NT2/D1 (cell line): ENCODE measurements at places on chromosomes 6 and 20.

GRCh38 chr6:132261354-132261753 lies 139.9 kb downstream of the MOXD1 start:
- DNase-seq = no peak

DNA sequence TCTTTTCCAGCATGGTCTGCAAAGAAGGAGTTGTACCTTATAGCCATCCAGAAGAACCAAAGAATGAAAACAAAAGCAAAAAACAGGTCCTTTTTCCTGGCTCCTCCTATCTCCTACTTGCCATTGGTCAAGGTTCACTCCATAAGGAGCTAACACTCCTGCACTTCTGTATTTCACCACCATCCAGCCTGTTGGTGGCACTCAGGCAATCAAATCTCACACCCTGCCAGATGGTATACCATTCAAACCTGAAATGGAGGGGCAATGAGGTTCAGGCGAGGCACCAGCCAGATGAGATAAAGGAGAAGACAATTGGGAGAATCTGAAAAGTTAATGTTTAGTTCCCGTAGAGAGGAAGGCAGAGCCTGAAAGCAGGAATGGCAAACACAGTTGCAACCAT lies 203.8 kb downstream of the ALDH8A1 start:
- no peak for DNase-seq

DNA sequence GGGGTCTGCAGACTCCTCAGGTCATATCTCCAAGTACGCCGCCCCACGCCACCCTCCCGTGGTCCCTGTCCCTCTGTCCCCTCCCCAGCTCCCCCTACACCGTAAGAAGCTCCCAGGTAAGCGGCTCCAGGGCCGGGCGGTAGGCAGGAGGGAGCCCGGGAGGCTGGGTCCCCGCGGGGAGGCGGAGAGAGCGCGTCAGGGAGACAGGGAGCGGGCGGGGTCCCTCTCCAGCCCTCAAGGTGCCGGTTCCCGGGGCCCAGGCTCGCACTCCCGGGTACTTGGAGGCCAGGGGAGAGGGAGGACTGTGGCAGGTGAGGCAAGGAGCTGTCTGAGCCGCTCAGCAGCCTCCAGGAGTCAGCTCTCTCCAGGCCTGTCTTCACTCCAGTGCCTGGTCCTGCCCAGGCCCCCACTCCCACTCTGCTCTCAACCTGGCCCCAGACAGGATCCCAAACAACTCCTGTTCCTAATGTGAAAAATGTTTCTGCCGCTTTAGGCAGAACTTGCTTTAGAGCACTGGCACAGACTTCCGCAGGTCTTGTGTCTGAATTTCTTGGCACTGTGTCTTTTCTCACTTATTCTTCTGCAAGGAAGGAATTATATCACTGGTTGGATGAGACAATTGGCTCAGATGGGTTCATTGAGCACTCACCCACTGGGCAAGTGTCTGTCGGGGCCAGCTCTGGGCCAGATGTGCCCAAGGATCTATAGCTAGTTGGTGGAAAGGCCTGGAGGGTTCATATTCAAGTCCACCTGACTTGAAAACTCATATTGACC lies 36.6 kb downstream of the HLA-G start:
- no peak for DNase-seq

DNA sequence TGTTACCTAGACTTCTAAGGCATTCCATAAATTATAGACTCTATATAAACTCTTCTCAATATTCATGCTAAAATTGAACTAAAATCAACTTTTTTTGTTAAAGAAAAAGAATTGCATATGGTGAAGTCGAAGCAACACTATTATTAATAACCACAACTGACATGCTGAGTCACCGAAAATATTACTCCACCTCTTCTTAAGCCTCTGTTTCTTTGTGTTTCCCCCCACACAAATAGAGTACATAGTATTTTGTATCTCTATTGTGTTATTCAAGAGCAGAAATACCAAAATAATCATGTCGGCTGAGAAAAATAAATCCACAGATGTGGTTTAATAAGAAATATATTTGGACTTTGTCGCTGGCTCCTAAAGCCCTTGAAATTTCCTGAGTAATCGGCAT lies 23.8 kb downstream of the TFB1M start:
- DNase-seq = no peak

DNA sequence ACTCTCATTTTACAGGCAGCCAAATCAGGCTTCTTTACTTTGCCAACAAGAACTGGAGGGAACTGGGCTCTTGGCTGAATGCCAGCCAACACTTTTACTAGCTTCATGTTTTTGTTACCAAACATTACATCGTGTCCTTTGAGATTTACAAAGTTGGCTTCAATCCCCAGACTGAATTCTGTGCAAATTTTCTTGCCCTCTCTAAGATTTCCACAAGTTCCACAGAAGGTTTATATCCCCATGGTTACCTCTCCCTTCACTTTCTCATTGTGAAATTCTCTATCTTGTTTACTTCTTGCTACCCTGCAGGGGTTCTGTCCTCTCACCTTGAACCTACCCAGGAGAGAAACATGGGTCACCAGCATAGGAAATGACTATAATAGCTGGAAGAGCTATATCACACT lies 37.6 kb upstream of the PLCB1 start:
- no peak for DNase-seq

DNA sequence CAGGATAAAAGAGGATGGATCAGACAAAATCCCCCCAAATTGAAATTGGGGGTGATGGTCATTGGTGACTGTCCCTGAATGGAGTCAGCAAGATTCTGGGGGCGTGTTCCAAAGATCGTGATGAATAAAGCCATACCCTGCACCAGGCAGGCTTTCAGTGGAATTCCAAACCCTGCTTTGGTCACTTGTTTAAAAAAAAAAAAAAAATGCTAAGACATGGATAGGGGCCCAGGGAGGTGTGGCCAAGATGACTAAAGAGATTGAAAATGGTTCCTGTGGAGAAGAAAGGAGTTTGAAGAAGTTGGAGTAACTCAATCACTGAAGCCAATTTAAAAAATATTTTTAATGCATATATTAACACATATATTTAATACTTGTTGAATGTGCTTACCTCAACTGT lies 161.4 kb upstream of the KCNG1 start:
- no peak for DNase-seq

DNA sequence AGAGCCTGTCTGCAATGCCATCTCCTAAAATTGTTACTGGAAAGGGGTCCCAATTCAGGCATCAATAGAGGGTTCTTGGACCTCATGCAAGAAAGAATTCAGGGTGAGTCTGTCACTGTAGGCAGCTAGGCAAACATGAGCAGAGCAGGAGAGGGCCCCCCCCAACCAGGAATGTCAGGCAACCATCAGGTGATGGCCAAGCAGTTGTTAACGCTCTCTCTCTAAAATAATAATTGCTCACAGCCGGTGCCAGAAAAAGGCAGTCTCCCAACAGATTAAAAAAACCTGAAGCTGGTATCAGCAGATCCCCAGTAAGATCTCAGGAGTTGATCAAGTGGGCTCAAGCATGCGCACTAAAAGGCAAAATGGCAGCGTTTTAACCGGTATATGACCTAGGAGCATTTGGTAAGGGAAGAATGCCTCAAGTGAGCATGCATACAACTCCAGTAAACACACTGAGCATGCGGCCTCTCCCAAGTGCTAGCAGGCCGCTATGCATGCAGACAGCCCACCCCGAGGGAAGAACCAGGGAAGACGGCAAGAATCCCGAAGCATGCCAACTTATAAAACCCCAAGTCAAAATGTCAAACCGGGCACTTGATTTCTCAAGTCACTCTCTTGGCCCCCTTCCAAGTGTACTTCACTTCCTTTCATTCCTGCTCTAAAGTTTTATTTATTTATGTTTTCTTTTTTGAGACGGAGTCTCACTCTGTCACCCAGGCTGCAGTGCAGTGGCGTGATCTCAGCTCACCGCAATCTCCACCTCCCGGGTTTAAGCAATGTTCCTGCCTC lies 44.0 kb upstream of the RNGTT start:
- DNase-seq = no peak

DNA sequence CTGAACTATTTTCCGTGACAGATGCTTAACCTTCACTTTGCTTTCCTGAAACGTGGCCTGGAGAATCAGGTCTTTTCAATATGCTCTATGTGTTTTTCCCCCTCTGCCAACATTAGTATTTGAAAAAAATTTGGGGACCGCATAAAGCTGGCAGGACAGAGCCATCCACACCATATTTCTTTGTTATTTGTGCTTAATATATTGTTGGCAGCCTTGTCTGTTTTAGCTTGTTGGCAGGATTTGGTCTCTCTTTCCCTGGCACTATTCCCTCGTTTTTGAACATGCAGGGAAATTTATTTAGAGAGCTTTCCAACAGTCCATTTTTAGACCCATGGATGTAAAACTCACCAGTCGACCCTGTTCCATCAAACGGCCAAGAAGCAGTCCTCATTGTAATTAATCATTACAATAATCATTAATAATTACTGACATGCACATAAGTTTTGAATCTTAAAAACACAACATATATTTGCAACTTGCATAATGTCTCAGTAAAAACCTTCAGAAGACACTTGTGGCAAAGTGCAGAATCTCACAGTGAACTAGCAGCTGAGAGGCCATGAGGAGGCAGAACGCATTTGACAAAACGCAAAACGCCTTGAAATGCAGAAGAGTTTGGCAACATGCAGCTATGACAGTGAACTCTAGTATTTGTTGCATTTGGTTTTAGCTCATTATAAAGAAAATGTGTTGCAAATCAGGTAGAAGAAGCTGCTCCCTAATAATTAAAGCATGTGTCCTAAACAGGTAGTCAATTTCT lies 514.2 kb downstream of the C6orf118 start:
- DNase-seq = no peak

- no peak for DNase-seq
Observed at GRCh38 chr6:152984513-152984872, 1.7 kb upstream of the FBXO5 start.

GRCh38 chr6:21264288-21265033 lies 329.1 kb upstream of the SOX4 start:
- DNase-seq = no peak

DNA sequence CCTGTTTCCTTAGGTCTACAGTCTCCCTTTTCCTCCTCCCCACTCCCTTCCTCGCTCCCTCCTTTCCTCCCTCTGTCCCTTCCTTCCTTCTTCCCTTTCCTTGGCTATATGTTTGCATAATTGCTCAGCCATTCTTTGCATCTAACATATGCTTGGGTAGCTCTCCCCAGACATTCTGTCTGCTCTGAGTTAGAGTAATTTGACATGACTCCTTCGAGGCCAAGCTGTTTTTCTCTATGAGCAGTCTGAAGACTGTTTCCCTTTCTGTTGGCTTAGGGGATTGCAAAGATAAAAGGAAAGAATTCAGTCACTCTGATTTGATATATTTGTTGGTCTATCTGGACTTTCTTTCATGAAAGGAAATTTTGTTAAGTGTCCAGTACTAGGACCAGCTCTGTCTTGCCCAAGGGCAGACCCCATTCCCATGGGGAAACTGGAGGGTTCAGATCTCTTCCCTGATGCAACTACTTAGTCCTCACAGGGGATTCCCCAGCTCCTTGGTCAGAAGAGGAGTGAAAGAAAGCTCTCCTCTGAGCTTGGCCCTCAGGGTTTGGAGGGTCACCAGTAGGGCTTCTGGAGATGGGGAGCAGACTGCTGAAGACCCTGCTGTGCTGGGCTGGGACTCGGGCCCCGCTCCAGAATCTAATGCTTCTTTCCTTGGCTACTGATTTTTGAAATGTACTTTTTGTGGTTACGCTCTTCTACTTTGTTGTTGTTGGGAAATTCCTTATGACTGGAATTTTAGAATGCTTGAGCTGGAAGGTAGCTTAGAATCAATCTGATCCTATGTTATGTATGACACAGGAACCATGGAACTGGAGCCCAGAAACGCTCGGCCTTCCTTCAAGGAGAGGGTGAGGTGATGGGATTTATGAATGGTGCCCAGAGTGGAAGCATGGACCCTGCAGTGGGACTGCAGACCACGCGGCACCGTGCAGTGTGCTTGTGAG lies 63.7 kb upstream of the SLC22A23 start:
- DNase-seq = no peak

- DNase-seq = no peak
Observed at GRCh38 chr20:10642856-10643559, 30.8 kb downstream of the JAG1 start.

DNA sequence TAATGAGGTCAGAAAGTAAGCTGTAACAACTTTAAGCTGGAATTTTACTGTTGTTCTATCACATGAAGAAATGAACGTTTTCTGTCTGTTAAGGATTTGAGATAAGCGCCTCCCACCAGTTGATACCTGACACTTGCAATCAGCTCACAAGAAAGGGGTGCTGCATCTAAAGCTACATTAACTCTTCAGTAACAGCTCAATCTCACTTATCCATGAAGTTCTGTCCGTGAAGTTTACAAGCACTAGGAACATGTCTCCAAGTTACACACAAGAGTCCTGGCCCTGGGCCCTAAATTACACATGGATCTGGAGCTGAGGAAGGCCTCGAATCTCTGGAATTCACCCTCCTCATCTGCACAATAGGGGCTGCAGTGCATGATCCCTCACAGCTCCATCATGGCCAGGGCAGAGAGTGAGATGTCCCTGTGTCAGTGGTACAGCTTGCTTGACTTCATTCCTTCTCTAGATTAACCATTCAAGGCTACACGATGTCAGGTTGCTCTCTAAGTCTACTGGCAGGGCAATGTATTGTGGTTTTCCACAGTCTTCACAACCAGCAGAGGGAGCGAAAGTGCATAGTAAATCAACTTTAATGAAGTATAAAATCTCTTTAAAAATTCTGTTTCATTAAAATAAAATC lies 182.4 kb upstream of the MCHR2 start:
- no peak for DNase-seq

DNA sequence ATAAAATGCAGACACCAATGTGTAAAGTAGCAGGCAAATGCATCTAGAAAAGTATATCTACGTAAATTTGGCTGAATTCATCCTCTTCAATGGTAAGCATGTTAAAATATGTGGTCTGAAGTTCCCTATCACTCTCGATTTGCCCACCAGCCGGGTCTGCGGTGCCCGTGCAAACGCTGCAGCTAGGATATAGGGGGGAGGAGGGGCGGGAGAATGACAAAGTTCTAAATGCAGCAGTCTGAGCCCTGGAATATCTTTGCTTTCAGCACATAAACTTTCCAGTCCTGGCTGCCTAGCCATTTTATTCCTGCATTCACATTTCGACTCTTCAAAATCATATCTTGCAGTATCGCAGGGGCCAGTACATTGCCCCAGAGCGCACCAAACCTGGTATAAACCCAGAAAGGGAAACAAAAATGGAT lies 708 bp downstream of the NRN1 start:
- no peak for DNase-seq

GRCh38 chr6:130482645-130483390 lies 117.0 kb downstream of the TMEM200A start:
- no peak for DNase-seq

- DNase-seq = no peak
Observed at GRCh38 chr6:168355716-168356522, 36.3 kb upstream of the DACT2 start.

GRCh38 chr6:81727876-81728517 lies 24.5 kb downstream of the TENT5A start:
- DNase-seq = no peak
